Psoas muscle (tissue), 8 donors: ENCODE measurements at places on chromosomes 11 and 22.

GRCh38 chr22:49527611-49528419 lies 299.9 kb downstream of the BRD1 start:
- no peak for DNase-seq
- no peak overlapping the region for H3K4me3 ChIP-seq
- no peaks in the 10 kb centered on the region for H3K4me1 ChIP-seq
- peaks cover 4% of the 10 kb centered on the region for H3K27me3 ChIP-seq
- H3K27ac ChIP-seq, result no peak overlapping the region
- no peaks in the 10 kb centered on the region for H3K36me3 ChIP-seq

DNA sequence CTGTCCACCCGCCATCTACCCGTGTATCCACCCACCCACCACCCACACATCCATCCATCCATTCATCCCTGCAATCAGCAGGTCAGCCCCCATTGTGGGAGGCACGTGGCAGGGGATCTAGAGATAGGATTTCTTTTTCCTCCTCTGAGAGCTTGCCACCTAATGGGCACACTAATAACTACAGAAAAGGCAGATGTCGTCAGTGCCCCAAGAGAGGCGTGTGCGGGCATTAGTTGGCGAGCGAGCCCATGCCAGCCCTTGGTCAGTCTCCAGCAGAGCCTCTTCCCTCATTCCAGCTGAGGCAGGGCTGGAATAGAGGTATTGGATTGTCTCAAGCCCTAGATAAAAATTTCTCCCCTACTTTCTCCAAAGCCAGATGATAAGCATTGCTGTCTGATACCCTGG lies 9.7 kb downstream of the USP2 start:
- H3K4me3 ChIP-seq, result peak overlapping the region; percentile 84
- H3K27me3 ChIP-seq, result no peaks in the 10 kb centered on the region
- peak; percentile 88 for DNase-seq
- H3K4me1 ChIP-seq, result peaks cover 93% of the 10 kb centered on the region

- H3K27me3 ChIP-seq, result peaks cover 16% of the 10 kb centered on the region
- no peaks in the 10 kb centered on the region for H3K36me3 ChIP-seq
- H3K4me1 ChIP-seq, result peaks cover 10% of the 10 kb centered on the region
- peak overlapping the region; percentile 60 for H3K4me3 ChIP-seq
- no peak for DNase-seq
Observed at GRCh38 chr11:72240461-72241290, 3.3 kb downstream of the PHOX2A start.

GRCh38 chr11:35796562-35796961 lies 134.0 kb downstream of the TRIM44 start:
- H3K36me3 ChIP-seq, result peaks cover 2% of the 10 kb centered on the region
- H3K4me1 ChIP-seq, result peaks cover 20% of the 10 kb centered on the region
- DNase-seq, result no peak
- H3K27me3 ChIP-seq, result no peaks in the 10 kb centered on the region
- no peak overlapping the region for H3K27ac ChIP-seq

GRCh38 chr11:110086892-110087309 lies 6.3 kb upstream of the ZC3H12C start:
- DNase-seq, result no peak
- H3K27me3 ChIP-seq, result no peaks in the 10 kb centered on the region
- no peak overlapping the region for H3K4me3 ChIP-seq

GRCh38 chr11:122137078-122137793 lies 21.2 kb upstream of the BLID start:
- no peak for DNase-seq
- no peaks in the 10 kb centered on the region for H3K27me3 ChIP-seq

GRCh38 chr22:28801845-28802594 lies 1.7 kb upstream of the XBP1 start:
- H3K27ac ChIP-seq, result peak overlapping the region; percentile 100
- H3K4me3 ChIP-seq, result peak overlapping the region; percentile 82
- H3K36me3 ChIP-seq, result peaks cover 20% of the 10 kb centered on the region

- H3K4me1 ChIP-seq, result peaks cover 5% of the 10 kb centered on the region
- no peak overlapping the region for H3K27ac ChIP-seq
- no peak for DNase-seq
Observed at GRCh38 chr11:76251576-76251975, 45.3 kb upstream of the WNT11 start.

- H3K27ac ChIP-seq, result no peak overlapping the region
- no peak for DNase-seq
- no peaks in the 10 kb centered on the region for H3K4me1 ChIP-seq
- H3K4me3 ChIP-seq, result no peak overlapping the region
- no peaks in the 10 kb centered on the region for H3K36me3 ChIP-seq
Observed at GRCh38 chr11:104873252-104873651, 25.0 kb downstream of the CASP12 start.

DNA sequence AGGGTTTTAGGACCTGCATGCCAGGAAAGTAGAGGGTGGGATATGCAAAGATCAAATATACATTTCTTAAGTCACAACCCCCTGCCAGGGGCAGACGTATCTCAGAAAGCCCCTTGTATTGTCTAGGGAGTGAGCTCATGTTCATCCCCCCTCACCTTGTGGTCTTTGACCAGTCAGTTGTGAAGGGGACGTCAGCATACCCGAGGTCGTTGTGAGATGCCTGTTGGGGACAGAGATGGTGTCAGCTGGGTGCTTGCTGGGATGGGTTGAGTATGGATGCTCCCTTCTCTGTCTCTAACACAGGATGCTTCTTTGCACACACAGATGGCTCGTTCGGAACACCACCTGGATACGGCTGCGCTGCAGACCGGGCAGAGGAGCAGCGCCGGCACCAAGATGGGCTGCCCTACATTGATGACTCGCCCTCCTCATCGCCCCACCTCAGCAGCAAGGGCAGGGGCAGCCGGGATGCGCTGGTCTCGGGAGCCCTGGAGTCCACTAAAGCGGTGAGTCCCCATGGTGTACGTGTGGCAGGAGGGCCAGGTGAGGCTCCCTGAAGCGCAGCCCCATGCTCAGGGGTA lies 73.3 kb downstream of the BCR start:
- peaks cover 15% of the 10 kb centered on the region for H3K4me1 ChIP-seq
- no peak overlapping the region for H3K4me3 ChIP-seq
- H3K27me3 ChIP-seq, result no peaks in the 10 kb centered on the region
- H3K36me3 ChIP-seq, result no peaks in the 10 kb centered on the region
- no peak for DNase-seq

DNA sequence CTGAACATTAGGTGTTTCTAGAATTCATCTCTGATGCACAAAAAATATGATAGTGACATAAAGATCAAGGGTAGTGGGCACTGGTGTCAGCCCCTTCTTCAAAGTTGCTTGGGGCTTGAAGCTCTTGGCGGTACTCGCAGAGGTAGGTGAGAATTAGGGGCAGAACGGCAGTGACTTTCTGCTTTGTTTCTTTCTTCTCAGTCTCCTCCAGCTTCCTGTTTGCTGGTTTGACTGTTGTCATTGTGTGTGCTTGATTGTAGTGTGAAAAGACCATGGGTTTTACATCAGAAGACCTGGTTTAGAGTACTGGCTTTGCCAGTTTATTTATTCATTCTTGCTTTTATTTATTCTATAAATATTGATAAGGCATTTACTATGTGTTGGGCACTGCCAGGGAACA lies 156.7 kb upstream of the PLET1 start:
- no peak for DNase-seq
- no peaks in the 10 kb centered on the region for H3K36me3 ChIP-seq
- H3K4me3 ChIP-seq, result no peak overlapping the region
- H3K27ac ChIP-seq, result no peak overlapping the region
- H3K4me1 ChIP-seq, result no peaks in the 10 kb centered on the region

DNA sequence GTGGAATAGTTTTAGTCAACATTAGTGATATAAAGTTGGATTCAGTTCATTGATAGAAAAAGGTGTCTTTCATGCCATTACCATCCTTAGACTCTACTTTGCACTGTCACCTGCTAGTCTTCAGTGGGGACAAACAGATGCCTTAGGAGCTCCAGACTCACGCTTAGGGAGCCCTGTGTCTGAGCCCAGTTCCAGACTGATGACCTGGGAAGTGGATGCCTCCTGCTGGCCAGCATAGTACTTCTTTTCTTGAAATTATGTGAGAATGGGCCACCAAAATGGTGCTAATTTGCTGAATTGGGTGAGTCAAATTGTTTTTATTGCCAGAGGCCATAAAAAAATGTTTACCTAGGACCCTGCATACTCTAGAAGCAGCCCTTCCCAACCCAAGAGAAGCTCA lies 53.9 kb downstream of the NOX4 start:
- H3K4me1 ChIP-seq, result no peaks in the 10 kb centered on the region
- DNase-seq, result no peak
- no peak overlapping the region for H3K4me3 ChIP-seq
- no peaks in the 10 kb centered on the region for H3K36me3 ChIP-seq
- no peak overlapping the region for H3K27ac ChIP-seq
